ENCODE measurements at places on chromosomes 2 and 18.

DNA sequence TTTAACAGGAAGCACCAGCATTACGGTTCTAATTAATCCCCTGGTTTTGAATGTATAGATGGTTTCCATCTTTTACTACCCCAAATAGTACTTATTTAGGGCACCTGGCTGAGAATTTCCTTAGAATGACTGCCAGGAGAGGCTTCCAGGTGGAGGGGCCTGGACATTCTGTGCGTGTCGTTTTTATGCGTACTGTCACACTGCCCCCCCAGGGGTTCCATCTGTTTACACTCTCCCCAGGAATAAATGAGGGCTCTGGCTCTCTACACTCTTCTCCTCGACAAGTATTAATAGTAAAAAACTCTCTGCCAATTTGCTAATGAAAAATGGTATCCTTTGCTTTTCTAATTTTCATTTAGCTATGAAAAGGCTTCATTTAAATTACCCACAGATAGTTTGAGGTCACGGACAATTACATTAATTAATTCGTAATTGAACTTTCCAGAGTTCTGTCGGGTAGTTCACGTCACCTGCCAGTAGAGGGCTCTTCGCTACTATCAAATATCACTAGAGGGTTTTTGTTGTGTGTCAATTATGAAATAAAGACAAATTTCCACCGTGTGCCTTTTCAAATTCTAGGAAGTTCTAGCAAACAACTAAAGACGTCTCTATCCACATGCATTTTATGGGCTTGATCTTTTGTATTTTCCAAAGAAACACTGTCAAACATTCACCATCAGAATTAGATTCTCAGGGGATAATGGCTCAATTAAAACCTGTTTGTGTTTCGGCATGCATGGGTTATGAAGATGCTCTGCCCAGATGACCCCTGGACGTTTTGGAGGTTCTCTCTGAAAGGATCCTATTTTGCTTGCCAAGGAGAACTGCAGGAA, 88.8 kb upstream of the ASB18 start:
- DNase-seq = no peak

DNA sequence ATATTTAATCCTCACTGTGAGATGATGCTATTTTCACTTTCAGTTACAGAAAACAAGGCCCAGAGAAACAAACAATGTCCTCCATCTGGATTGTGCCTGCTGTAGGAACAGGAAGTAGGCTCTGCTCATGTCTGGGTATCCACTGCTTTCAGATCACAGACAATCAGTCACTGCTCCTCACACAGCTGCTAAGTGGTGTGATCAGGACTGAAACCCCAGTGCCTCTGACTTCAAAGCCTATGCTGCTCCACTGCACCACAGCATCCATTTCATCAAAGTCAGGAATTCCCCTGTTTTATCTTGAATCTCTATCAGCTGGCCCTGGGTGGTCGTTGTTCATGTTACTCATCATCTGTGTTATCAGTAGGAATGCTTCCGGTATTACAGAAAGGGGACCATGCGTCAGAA, 303.8 kb upstream of the TRIB2 start:
- no peak for DNase-seq

DNA sequence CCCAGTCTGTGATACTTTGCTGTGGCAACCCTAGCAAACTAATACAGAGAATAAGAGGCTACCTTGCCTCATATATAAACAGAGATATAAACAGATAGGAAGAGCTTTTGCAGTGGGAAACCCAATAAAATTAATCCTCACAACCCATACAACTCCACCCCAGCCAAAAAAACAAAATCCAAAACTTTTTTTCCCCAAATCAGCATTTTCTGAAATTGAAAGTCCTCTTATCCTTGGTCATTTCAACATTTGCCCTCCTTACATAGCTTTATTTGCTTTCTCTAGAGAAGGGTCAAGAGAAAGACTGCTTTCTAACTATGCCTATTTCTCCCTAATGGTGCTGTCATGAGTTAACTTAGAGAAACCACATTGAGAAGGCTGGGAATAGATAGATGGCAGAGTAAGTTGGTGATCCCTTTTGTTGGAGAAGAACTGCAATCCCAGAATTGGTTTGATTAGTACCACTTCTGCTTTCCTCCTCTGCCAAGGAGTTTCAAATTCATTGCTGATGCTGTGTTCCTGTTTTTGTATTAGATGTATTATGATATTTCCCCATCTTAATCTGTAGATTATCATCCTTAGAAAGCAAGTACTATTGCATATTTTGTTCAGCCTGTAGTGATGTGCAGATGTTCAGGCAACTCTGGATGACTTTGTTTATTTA, 76.5 kb upstream of the B3GNT2 start:
- no peak for DNase-seq

GRCh38 chr2:149899390-149899789, 311.8 kb upstream of the MMADHC start:
- DNase-seq = no peak

GRCh38 chr18:43650426-43650825, 373.1 kb upstream of the SYT4 start:
- no peak for DNase-seq

GRCh38 chr2:65574993-65575392, 142.6 kb upstream of the SPRED2 start:
- no peak for DNase-seq

- DNase-seq = no peak
These were observed 101.4 kb downstream of the CPO start for GRCh38 chr2:207040696-207041095.

- DNase-seq = no peak
These were observed 68.2 kb downstream of the ZSWIM2 start for GRCh38 chr2:186780701-186781316.

GRCh38 chr2:132797556-132797955, 127.6 kb upstream of the LYPD1 start:
- no peak for DNase-seq

- no peak for DNase-seq
These were observed 177.5 kb downstream of the ANAPC1 start for GRCh38 chr2:111706481-111707001.

DNA sequence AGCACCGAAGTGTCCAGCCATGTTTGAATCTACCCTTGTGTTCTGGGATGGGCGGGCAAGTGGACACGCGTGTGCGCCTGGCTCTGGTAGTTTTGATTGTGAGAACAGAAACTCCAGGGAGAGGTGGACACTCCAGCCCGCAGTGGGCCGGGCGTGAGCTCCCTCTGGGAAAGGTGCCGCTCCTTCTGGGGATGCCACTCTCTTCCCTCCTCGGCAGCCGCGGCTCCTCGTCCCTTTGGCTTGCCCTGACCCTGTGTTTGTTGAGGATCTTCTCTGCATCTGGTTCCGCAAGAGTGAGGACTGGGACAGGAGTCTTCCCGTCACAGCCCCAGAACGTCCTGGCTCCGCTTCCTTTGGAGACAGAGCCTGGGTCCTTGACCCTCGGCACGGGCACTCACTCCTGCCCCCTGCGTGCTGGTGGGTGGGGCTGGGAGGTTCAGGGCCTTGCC, 1.3 kb downstream of the CTDP1 start:
- no peak for DNase-seq

DNA sequence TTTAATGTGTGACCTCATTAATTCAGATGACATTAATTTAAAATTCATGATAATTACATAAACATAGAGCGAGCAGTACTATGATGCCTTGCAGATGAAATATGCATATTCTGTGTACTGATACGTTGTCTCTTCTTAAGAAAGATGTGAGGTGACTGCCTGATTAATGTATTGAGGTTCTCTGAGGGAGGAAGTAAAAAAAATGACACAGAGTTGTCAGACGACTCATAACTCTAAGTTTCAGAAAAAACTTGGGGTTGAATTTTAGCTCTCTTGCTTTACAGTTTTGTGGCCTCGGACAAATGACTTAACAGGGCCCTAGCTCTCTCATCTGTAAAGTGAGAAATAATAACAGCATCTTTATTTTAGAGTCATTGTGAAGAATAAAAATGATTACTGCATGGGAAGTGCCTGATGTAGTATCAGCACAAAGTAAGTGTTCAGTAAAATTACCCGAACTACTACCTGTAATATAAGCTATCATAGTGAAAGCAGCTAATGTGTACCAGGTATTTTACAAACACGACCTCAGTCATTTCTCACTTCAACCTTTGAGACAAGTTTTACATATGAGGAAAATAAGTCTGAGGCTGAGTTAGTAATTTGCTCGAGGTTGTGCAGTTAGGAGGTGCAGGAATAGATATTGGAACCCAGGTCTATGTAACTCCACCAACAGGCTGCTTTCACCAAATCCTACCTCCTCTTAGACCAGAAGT, 65.3 kb downstream of the ALK start:
- no peak for DNase-seq

- no peak for DNase-seq
These were observed 102.6 kb downstream of the MCFD2 start for GRCh38 chr2:46813020-46813415.

DNA sequence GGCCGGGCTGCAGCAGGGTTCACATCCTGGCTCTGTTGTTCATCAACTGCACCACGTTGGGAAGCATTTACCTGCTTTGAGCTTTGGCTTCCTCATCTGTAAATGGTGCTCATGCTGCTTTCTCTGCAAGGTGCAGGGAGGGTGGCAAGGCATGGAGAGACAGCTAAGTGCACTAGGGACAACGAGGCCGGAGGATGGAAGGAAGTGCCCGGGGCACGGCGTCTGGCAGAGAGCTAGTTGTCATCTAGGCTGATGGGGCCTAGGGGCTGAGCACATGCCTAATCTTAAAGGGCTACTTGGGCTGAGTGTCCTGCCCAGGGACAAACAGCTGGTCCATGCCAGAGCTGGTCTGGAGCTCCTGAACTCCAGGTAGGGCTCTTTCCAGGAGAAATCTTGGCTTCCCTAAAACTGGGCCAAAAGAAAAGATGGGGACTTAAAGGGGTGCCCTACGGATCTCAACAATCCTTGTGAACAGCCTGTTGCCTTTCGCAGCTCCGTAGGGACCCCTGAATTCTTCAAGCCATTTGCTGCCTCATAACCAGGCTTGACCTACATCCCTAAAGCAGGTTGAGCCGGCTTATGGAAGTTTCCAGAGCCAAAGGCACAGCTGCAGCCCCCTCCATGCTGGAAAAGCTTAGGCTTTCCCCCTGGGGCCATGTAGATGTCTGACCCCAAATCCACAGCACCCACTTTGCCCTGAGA, 130.8 kb downstream of the SMAD7 start:
- DNase-seq = no peak

DNA sequence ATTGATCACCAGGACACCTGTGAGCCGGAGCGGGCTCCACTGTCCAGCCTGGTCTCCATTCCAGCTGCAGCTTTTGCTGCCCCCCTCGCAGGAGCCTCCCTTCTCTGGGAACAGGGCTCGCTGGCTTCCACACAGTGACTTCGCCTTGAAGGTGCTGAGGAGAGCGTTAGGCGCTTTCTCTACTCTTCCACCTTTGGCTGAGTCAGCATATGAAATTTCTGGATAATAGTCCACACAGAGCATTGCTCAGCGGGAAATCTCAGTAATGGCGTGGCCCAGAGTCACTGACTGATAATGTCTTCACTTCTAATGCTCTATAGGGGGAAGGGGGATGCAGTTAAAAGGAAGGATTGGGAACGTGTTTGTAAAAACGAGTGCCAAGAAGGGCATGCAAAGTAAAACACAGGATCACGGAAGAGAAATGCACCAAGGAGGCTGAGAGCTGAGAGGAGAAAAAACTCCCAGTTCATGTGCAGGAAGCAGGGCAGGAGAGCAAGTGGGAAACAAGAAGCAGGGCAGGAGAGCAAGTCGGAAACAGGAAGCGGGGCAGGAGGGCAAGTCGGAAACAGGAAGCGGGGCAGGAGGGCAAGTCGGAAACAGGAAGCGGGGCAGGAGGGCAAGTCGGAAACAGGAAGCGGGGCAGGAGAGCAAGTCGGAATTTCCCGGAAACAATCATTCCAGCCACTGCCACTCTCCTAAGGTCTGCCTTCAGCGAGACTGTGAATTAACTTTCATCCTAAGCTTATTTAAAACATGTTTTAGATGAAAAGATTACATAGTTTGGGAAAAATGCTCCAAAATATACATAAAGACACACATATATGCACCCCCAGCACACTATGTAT, 77.7 kb downstream of the MYT1L start:
- no peak for DNase-seq

DNA sequence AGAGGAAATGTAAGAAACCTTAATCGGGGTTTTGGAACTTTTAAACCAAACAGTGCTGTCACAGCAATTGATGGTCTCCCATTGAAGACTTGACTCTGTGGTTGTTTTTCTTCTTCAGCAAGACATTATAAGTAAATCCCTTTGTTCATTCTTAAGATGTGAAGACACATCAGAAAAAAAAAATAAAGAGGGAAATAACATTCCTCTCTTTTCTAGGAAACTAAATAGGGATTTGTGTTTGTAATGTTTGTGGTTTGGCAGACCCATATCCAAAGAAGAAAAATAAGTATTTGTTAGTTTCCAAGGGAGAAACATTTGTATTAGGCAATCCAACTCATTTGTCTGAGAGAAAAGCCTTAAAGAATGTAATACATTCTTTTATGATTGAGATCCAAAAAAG, 359.9 kb downstream of the DSC3 start:
- DNase-seq = no peak

GRCh38 chr2:85222792-85223191, 89.6 kb downstream of the TCF7L1 start:
- DNase-seq = no peak

DNA sequence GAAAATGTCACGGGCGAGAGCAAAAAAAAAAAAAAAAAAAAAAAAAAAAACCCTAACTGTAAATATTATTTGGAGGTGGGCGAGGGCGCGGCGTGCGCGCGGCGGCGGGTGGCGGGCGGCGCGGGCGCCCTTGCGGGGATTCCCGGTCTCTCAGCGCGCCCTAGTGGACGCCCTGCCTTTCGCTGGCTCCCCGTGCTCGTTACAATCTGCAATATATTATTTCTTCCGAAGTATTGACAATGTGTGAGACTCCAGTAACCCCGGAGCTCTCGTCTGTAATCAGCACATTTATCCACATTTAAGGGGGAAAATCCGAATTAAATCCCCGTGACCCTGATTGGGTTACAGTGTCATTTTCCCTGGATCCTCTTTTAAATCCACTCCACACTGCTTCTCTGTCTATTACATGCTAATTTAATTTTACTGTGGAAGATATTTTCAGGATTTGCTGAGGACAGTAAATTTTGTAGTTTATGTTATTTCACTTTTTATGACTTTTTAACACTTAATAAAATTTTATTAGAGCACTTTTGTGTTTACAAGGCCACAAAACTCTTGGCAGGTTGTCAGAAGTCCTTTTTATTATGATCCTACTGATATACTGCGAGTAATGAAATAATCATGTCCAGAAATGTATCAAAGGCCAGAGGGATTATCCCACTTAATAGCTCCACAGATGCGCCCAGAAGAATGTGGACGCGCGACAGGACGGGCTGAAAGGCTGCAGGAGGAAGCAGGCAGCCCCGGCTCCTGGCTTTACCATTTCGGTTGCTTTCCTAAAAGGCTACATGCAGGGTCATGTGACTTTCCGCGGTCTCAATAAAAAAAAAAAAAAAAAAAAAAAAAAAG, 369.1 kb downstream of the MTX2 start:
- DNase-seq = no peak

GRCh38 chr2:226489775-226490541, 309.7 kb downstream of the IRS1 start:
- DNase-seq = no peak

DNA sequence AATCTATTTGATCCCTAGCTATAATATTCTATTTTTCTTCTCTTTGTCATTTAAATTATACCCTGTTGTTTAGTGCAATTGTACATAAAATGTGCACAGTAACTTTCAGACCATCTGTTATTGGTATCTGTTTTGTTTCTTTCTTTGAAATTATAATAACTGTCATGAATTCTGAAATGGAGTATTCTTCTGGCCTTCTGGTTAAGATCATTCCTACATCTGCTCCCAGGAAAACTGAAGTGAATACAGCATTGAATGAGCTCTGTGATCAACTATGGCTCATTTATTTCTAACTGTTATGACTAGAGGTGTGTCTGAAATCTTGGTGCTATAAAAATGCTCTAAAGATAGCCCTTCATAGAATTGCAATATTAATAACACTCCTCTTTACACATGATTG, 788.4 kb upstream of the TMEFF2 start:
- DNase-seq = no peak
